ENCODE measurements at places on chromosomes 6 and 20. TPM values are rescaled to one million over a fixed set of nuclear protein-coding genes. Genes with fewer than 3 reads are reported as not detected.

TMEM170B gene
- 0.22 TPM for polyA plus RNA-seq

DYNLT2 gene
- polyA plus RNA-seq = 0.64 TPM

CCN5 gene
- polyA plus RNA-seq = 0.37 TPM

PTPRT gene
- polyA plus RNA-seq = not detected

DNA sequence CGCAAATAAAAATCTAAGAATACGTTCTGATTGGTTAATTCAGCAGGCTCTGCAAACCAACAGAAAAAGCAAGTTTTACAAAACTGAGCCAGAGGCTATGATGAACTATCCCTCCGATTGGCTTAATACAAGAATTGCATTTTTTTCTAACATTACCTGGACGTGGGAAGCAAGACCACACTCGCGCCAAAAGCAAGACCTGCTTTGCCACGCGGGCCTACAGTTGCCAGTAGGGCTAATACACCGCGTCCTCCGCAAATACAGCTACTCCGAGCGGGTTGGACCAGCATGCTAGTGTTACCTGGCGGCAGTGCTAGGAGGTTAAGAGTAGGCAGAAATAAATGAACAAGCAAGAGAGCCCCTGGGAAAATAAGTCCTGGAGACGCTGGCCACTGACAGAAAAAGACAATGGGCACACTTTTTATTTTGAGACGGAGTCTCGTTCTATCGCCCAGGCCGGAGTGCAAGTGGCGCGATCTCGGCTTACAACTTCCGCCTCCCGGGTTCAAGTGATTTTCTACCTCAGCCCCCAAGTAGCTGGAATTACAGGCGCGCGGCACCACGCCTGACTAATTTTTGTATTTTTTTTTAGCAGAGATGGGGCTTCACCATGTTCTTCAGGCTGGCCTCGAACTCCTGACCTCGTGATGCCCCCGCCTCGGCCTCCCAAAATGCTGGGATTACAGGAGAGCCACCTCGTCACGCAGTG lies 131.9 kb upstream of the BTN3A2 start:
- DNase-seq = no peak

DNA sequence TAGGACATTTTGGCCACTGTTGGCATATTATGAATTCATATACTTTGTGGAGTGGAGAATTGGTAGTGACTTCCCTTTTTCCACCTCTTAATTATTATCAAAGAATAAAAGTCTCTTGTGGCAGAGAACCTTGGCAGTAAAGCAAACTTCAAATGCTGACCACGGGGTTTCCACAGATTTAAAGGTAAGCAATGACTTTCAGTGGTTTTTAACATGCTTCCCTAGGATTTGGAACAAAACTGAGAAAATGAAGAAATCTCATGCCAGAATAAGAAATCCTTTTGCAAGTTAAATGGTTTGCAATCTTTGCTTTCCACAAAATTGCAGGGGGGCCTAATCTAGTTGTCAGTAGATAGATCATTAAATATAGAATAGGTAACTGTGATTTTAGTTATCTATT lies 2.0 kb upstream of the SDC4 start:
- DNase-seq = no peak

DNA sequence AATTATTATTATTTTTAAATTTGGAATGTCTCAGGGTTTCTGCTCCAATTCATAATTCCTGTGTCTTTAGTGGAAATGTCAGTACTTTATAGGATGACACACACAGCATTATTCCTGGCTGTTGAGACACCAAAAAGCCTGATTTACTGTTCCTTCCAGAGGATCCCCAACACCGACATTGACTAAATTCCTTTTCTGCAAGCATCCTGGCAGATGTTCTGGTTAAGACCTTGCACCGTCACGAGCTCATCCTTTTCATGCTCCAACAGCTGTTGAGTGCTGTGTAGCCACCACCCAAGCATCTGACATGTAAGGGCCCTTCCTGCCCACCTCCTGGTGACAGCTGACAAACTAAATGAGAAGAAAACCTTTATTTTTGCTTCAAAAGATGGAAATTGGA lies 284.3 kb upstream of the SULF2 start:
- DNase-seq = no peak

DNA sequence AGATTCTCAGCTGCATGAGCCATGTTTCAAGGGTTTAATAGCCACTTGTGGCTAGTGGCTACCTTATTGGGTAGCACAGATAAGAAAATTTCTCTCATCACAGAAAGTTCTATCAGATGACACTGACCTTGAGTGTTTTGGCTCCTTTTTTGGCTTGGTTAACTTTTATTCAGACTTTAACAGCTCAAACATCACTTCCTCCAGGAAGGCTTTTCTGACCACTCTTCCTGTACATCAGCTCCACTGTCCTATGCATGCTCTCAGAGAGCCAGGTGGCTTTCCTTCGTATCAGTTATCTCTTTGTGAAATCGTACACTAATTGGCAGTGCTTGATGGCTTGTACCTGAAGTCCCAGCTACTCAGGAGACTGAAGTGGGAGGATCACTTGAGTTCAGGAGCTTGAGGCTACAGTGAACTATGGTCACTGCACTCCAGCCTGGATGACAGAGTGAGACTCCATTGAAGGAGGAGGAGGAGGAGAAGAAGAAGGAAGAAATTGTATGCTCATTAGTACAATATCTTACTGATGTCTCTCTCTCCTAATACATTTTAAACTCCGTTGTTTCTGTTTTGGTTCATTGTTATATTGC lies 10.7 kb downstream of the MAFB start:
- DNase-seq = no peak

DNA sequence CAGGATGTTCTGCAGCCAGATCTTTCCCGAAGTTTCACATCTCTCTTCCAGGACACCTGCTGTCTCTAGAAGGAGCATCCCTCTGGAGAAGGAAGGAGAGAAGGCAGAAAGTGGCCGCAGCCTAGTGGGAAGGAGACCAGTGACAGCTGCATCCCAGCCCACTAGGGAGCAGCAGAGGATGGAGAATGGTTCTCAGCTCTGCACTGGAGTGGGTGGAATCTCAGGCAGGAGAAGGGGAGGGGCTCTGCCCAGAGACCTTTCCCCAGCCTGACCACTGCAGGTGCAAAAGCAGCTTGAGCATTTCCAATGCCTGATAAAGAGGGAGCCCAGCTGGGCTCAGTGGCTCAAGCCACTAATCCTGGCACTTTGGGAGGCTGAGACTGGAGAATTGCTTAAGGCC lies 32.3 kb downstream of the NCR2 start:
- DNase-seq = peak; percentile 13

All from AG04450 (cell line).